ENCODE measurements at places on chromosomes 2 and 18.

- no peak for DNase-seq
Measured at GRCh38 chr2:16925145-16925544, 259.5 kb upstream of the CYRIA start.

- no peak for DNase-seq
Measured at GRCh38 chr2:158795195-158795924, at the start of gene DAPL1. TSS of gene DAPL1 (plus strand) at chr2:158795317. CDS start at chr2:158795373, 56 bp downstream.

GRCh38 chr2:84840306-84840705 lies 40.6 kb downstream of the TRABD2A start:
- no peak for DNase-seq

DNA sequence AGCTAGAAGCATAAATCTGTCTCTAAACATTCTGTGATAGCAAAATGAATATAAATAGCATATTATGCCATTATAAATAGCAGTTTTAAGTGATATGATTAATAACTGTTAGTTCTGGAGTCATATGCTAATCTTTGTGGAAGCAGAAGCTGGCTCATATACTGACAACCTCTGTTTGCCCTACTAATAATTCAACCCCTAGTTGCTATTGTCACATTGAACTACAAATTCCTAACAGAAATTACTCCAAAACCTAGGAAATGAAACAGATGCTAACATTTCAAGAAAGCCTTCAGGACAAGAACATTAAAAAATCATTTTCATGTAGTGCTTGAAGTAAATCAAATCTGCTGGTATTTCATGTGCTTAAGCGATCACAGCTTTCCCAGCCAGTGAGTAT lies 28.2 kb downstream of the CALCRL start:
- no peak for DNase-seq

DNA sequence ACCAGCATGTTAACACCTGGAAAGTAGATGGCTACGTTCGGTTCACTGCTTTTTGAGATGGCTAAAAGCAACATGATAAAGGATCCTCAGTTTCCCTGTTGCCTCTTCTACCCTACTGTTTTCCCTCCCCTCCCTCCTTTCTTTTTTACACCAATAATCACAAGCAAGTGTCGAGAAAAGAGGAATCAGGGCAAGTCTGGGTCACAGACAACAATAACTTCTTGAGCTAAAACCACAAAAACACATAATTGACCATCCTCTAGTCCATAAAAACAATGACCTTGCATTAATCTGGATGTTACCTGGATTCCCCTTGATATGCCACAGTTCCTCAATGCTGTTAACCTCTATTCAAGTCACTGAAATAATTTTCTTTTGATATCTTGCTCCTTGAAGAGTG lies 736.6 kb upstream of the GCFC2 start:
- no peak for DNase-seq

GRCh38 chr2:143480601-143481236 lies 351.5 kb downstream of the ARHGAP15 start:
- no peak for DNase-seq

DNA sequence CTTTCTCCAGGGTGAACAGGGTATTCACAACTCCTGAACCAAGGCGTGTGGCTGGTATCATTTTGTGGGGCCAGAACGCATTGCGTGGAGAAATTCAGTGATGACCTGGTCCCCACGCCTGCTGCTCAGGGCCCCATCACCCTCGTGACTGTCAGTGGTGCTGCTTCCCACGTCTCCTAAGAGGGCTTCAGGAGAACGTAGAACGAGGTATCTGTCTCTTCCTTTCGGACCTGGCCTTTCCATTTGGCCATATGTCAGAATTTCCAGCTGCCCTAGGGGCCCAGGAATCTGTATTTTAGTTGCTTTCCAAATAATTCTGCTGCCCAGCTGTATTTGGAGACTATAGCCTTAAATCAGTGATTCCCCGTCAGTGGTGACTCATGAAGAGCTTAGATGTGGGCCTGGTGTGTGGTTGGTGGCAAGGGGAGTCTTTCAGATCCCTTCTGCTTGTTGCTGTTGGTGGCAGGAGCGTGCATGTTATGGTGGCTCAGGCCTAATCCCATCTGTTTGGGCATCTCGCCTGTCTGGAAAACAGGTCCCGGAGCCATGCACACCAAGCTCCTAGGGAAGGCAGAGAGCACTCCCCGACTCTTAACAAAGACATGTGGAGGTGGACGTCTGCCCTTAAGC lies 56.4 kb downstream of the NPAS2 start:
- DNase-seq = no peak

DNA sequence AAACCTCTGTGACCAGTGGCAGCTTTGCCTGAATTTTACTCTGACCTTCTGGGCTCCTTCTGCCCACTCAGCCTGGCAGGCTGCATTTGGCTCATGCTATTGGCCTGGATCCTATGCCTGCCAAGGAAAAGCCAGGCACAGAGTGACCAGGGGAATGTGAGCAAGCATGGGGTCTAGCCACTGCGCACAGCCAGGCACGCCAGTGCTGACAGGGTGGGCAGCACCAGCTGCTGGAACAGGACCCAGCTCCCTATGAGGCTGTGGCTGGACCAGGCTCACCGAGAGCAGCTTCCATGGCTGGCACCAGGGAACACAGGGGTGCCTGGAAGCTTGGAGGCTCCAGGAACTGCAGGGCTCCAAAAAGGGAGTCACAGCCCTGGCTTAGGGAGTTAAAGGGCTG lies 311.5 kb upstream of the SYT4 start:
- no peak for DNase-seq

DNA sequence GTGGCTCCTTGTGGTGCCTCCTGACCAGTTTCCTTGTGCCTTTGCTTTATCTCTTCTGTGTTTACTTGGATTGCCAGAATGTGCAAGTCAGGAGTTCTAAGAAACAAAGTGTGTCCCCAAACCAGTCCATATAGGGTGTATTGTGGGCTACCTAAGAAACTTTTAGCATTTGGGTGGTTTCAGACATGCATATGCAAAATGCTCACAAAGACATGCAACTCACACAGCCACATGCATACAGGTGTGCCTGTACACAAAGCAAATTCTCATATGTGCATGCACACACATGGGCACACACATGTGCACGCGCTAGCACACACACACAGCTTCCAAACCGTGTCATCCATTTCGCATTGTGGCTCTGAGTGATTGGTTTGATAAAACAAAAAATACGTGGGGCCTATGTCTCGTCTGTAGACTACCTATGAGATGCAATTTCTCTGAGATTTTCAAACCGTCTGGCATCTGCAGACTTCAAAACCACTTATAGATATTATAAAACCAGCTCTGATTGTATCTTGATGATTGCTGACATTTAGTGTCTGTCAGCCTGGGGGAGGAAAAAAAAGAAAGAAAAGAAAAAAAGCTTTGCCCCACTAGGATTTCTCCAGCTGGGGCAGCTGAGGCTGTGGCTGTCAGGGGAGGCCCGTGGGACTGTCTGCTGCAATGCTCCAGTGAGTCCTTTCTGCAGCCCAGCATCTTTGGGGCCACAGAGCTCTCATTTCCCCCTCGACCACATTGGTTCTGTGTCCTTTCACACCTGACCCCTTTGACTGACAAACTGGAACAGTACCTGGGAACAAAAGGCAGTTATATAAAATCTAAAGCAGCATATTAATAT lies 556.1 kb downstream of the CMPK2 start:
- no peak for DNase-seq

- DNase-seq = no peak
Measured at GRCh38 chr2:28704621-28705020, 47.0 kb upstream of the PPP1CB start.

DNA sequence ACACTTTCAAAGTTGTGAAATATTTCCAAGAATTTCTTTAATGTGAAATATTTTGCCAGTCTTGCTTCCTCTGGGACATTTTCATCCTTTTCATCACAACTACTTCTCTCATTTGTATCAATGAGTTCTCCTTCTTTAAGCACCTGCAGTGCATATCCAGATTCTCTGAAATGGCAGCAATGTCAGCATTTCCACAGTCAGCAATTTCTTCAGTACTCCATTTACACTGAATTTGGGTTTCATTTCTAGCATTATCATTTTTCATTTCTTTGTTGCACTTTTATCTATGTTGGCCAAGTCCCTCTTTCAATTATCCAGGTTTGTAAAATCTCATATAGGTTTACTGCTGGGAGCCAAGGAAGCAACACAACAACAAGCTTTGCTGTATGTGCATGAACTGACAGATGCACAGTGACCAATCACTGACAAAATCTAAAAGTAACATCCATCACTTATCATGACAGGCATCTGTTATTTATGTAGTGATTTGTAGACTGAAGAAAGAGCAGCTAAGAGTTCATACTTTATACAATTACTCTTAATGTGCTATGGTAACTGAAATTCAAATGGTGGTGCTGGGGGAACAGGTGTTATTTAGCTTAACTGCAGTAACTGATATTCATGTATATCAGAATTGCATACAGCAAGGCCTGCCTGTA lies 43.9 kb downstream of the SS18 start:
- no peak for DNase-seq
